ENCODE measurements at places on chromosomes 1 and 21.

- peak; percentile 63 for DNase-seq
These were observed 106.1 kb downstream of the KIAA0319L start for GRCh38 chr1:35451125-35451528.

GRCh38 chr1:195604287-195604686 lies 1004.0 kb downstream of the KCNT2 start:
- DNase-seq: no peak

DNA sequence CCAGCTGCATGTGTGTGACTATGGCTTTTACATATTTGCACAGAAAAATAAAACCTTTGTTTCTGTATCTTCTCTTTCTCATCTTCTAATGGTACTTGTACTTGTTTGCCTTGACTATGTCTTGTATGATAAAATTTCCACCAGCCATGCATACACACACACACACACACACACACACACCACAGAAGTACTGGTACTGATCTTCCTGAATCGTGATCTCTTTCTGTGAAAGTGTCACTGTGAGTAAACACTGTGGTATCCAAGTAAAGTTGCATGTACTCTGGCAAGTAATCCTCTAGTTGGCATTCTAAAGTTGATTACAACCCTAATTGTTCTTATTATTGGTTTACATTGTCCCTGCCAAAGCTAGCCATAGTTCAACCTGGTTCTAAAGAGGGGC lies 176.7 kb downstream of the CRB1 start:
- no peak for DNase-seq

- peak; percentile 11 for DNase-seq
These were observed 150.1 kb upstream of the FGGY start for GRCh38 chr1:59146651-59147358.

All from stimulated activated CD4-positive, alpha-beta T cell treated with anti-CD3 and anti-CD28 coated beads, Interleukin-1b, Interleukin-23, amount 100 ng/mL, for 1 hour (primary cell).